Substantia nigra (tissue), 51 donors: ENCODE measurements at places on chromosomes 16 and 17.
A peak's percentile ranks its signal among the peaks of the same experiment; 100 is the strongest.

- DNase-seq = no peak
Observed at GRCh38 chr17:17739388-17740066, 58.3 kb downstream of the RAI1 start.

GRCh38 chr16:87305505-87306391, 11.4 kb downstream of the C16orf95 start:
- DNase-seq = no peak

GRCh38 chr16:8585857-8586256, 4.5 kb downstream of the TMEM114 start:
- no peak for DNase-seq

DNA sequence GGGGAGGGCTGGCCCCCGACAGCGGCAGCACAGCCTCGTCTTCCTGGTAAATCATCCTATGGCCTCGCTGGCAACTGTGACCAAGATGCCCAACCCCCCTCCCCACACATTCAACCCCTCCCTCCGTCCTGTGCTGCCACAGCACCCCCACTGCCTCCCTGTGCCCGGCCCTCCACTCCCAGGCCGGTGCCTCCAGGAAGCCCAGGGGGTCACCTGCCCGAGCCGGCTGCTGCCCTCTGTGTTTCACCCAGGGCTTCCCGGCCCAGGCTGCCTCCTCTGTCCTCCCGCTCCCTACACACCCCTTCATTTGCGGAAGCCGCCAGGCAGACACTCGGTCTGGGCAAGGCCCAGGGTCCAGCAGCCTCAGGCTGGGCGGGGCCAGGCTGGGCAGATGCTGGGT, 188.6 kb downstream of the RBFOX3 start:
- DNase-seq = no peak

DNA sequence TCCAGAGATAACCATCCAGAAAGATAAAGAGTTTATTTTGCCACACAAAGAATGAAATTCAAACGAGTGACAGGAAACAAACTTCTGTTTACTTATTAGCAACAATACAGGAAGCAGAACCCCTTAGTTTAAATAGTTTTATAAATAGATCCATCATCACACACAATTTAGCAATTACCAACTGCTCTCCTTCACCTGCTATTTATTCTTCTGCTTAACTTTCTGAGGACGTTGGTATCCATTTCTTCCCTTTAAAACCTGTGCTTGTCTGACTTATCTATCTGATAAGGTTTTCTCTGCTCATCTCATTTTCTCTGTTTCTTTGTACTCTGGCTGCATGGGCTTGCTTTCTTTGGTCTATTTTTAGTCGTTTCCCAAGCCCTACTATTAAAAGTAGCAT, 4.3 kb upstream of the ADAMTS18 start:
- DNase-seq = no peak

DNA sequence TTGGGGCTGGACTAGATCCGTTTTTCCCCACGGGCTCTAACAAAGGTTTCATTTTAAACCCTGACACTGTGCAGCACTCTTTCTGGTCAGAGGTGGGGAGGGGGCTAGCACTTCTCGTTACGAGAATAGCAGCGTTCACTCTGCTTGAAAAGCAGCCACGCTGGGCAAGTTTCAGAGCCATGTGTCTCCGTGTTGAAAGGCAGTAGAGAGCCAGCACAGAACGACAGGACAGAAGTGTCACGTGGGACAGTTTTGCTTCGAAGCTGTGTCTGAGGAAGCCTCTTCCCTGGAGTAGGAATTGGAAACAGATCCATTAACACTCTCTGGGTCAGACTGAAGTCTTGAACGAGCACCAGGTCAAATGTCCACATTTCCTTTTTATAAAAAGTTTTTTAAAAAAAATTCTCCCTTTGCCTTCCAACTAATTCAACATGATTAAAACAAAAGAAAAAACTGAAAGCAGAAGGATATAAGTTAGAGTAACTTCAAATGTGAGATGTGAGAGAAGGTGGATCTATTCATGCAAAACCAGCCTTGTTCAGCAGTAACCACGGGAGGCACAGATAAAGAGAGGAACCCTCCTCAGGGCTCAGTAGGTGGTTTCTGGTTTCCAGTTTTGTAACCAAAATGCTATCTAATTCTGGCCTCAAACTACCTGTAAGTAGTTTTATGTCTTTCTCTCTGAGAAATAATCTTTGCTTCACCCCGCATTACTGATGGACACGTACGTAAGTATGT, 65.0 kb downstream of the SMG6 start:
- DNase-seq = peak; percentile 10

DNA sequence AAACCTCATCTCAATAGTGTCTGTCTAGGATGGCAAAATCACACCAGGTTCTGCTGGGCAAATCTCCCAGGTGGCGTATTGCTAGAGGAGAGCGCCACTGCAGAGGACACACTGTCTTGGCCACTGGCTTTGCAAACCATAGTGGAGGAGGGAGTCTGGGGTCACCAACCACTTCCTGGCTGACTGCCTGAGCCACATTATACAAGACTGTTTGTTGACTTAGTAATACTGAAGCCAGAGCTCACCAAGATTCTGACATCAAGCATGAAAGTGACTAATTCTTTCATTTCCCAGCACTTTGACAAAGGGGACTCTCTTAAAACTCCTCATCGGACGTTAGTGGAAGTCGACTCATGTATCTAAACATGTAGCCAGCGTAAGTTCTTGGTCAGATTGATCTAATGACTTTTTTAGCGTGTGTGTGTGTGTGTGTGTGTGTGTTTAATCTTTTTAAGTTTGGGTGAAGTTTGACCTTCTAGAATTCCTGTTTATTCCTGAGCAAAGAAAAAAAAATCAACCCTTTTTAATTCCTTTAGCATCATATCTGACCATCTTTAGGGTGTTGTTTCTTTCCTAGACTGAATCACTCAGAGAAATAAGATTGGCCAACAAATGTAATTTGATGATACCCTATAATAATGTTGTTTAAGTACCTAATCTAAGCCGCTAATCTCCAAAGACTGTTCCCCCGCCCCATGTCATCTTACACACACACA, 13.7 kb downstream of the PITPNC1 start:
- DNase-seq = peak; percentile 5

DNA sequence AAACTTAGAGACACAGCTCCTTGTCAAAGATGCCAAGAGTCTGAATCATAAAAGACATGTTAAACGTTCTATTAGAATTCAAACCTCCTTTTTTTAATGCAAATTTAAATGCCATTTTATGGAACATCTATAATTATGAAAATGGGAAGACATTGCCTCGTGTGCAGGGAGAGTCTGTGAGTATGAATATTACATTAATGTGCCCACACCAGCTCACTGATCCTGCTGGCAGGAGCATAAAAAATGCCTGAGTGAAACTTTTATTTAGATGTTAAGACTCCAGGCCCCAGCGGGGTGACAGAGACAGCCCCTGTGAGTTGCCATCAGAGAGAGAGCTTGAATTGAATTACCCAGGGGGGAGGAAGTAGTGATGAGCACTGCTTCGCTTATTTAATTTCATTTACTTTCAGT, 84.8 kb downstream of the SNX11 start:
- DNase-seq = no peak

GRCh38 chr16:68126395-68126794, 41.2 kb downstream of the NFATC3 start:
- DNase-seq = no peak

DNA sequence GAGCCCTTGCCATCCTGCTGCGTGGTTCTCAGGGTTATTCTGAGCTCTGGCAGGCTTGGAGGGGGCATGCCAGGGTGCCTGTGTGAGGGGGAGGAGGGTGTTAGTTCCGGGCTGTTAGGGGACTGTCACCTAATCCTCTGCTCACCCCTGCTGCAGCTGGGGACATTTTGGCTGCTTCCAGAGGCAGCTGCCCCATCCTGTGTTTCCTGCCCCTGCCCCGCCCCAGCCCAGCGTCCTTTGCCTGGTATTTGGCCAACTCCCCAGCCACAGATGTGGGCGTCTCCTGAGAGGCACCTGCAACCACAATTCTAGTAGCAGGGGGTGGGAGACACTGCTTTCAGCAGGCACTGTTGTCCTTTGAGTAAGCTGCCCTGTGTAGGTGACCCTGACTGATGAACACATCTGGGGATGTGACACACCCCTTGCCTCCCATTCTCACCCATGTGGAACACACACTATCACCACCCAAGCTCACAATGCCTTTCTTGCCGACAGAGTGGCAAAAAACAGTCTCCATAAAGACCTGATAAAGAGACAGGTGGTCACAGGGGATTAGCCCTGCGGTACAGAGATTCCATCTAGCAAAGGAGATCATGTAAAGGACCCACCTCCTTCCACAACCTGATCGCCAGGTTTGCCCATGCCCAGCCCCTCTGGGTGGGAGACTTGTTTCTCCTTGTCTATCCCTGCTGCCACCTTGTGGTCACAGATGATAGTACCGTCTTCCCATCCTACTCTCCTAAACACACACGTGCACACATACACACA, at the start of gene CHRNE:
CHRNE (minus strand) TSS at position 48 of the 768 bp plus-strand sequence; CDS start at position 13, 35 bp downstream.
- DNase-seq = peak; percentile 23

DNA sequence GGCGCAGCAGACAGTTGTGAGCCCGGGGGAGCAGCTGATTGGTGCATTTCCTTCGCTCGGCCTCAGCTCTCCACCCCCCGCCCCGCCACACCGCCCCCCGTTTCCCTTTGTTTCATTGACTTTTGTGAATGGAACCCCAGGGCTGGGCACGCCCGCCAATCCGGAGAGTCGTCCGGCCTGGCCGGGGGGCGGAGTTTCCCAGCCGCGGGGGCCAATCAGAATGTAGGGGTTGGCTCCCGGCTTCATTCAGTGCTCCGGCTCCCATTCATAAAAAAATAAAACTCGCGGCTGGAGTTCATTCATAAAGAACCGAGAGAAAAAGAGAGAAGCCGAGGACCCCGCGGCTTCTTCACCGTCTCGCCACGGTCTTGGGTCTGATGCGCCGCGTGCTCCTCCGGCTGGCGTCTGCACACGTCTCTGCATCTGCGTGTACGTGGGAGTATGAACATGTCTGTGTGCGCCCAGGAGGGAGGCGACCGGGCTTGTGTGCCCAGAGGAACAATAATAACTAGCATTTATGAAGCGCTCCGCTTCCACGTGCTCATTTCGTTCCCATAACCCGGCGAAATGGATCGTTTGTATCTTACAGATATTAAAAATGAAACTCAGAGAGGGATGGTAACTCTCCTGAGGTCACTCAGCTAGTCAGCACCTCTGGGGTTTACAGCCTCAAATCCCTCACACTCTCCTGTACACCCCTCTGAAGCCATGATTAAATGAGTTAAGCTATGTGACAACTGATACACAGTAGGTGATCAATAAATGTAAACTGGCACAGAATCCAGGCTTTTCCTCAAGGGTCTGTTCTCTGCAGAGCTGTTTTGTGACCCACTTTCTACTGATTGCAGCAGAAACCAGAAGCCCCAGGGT, at the start of gene ETV4:
ETV4 (minus strand) TSS at position 22 of the 870 bp plus-strand sequence. CDS start 723 bp downstream, outside the sequence.
- DNase-seq = peak; percentile 90

GRCh38 chr16:85615852-85616606, 2.9 kb downstream of the GSE1 start:
- DNase-seq = peak; percentile 70

DNA sequence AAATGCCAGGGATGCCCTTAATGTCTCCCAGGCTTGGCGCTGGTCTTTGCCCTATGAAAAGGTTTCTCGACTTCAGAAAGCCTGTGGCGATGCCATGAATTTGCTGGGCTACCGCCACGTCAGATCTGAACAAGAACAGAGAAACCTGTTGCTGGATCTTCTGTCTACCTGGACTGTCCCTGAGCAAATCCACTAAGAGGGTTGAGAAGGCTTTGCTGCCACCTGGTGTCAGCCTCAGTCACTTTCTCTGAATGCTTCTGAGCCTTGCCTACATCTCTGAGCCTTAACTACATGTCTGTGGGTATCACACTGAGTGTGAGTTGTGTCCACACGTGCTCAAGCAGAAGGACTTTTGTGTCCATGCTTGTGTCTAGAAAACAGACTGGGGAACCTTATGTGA, 11.4 kb downstream of the CHST4 start:
- DNase-seq = no peak
